ENCODE measurements at places on chromosomes 6 and 20.

DNA sequence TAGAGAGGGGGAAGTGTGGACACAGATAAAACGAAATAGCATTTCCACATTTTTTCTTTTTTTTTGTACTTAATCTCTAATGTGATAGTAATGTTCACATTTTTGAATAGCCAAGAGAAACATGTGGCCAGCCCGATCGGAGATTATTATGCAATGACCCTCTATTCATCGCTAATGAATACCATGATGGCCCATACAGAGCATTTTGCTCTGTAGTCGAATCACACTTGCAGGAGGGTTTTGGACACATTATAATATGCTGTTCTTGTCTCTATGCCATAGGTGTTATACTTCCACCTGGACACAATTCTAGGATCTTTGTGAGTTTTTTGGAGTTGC is 60.1 kb downstream of the MTHFD1L start:
- no peak for DNase-seq

GRCh38 chr20:22217712-22218352 is 366.5 kb downstream of the FOXA2 start:
- DNase-seq = no peak

DNA sequence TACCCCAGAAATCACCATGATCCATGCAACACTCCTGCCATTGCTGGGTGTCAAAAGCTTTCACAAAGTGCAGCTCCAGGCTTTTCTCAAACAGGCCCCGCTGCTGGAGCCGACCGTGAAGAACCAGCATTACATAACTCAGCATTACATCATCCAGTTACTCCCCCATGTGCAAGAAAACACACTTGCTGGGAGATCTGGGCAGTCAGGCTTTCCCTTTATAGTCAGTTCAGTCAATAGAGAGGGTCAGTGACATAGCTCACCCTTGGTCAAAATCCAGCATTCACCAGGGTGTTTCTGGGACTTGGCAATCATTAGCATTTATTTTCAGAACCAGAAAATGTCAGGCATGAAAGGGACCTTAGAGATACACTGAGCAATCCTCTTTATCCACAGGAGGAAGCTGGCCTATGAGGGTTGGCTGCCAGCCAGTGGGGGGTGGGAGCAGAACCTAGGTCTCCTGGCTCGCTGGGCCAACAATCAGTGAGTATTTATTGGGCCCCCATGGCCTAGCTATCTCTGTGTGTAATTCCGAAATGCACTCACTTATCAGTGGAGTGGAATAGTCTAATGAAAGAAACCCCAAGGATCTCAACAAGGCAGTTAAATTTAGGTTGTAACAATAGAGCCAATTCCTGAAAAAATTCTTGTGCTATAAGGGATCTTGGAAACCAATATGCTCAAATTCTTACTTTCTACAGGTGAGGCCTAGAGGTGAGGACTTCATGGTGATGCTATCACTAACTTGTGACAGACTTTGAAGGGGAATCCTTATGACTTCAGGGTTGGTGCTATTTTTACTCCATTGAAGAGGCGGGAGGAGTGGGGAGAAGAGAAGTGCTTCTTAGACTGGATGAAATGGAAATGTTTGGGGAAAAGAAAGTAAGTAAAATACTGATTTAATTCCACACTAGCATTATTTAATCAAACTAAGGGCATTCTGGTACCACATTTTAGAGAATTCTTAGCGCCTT is 54.6 kb downstream of the LYRM4 start:
- DNase-seq = no peak

DNA sequence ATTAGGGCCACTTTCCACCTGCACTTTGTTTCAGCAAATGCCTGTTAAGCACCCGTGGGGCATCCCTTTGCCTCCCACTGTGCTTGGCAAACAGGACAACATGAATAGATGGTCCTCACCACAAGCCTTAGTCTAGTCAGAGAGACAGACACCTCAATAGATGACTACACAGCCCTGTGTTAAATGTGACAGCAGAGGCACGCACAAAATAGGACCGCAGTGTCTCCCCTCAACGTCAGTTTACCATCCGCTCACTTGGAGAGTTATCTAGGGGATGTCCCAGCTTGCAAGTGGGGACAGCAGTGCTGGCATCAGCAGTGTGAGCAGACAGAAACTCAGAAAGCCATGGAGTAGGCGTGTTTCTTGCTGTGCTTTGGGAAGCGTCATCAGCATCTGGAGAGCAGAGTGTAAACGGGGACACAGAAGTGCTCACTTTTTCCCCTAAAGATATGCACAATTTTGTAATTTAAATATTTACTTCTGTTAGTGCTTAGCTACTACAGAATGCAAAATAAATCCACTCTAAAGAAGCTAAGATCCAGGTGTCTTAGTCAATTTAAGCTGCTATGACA is 66.0 kb upstream of the TXNDC5 start:
- no peak for DNase-seq

GRCh38 chr6:65546894-65547293 is 160.1 kb downstream of the EYS start:
- no peak for DNase-seq

DNA sequence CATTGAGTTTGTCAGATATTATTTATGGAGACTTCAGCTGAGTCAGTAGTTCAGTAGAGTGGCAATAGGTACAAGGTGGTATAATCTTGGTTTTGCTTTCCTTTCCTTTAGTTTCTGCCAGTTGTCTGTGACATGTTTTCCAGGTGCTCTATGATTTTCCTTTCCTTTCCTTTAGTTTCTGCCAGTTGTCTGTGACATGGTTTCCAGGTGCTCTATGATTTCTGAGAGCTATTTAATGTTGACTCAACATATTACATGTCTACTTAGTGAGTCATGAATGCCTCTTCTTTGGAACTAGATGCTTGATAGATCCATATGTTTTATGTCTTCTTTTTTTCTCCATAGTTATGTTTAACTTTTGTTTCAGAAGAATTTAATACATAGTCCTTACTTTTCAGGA is 186.4 kb upstream of the DEFB112 start:
- no peak for DNase-seq

DNA sequence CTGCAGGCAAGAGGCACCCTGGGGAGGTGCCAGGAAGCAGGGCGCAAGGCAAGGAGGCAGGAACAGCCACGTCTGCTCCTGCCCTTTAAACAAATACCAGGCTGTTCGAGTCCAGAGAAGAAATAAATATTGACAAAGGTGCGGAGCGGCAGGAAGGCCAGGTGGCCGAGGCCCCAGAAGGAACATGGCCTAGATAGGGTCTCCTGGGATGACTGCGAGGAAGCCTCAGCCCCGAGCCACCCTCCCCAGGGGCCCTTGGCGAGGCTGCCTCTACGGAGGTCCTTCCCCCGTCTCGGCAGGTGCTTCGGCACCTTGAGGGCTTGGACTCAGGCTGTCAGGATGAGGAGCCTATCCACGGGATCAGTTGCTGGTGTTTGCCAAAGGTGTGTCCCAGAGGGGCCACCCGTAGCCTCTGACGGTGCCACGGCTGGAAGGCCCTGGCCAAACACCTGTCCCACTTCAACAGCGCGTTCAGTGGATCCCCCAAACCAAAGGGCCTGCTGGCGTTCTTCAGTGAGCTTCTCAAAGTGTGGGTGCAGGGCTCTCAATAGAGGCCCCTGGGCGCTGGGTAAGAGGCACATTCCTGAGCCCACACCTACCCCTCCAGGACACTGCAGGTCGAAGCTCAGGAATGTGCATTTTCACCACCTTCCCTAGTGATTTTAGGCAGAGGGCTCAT is 39.8 kb downstream of the SNX5 start:
- DNase-seq = no peak

GRCh38 chr6:38452816-38453660 is 186.7 kb downstream of the BTBD9 start:
- no peak for DNase-seq

DNA sequence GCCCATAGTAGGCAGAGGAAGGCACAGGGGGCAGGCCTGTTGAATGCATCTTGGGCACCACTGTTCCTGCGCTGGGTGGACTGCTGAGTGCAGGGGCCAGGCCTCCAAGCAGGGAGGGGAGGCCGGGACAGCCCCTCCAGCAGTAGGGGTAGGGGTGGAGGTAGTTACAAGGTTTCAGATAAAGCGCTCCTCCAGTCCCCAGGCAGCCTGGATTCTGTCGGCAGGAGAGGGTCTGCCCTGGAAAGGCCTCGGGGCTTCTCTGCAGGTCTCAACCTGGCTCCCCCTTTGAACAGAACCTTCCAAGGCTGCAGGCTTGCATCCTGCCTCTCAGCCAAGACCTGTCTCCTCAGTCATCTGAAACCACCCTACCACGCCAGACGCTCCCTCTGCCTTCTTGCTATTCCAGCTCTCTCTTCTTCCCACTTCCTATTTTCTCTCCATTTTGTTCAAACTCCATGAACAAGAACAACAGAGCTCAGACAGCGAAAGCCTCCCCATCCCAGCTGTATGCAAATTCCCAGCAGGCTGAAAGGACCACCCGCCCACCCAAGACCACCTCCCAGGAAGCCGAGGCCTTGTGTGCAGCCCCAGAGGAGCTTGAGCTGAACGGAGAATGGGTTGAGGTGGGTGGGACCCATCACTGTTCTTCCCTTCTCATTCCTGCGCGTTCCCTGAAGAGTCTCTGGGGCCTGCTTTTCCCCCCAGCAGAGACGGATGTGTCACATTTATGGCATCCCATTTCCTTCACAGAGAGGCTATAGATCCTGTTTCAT is 1.4 kb downstream of the MLN start:
- DNase-seq = no peak
